ENCODE measurements at places on chromosomes 16 and 17.
A peak's percentile ranks its signal among the peaks of the same experiment; 100 is the strongest.

DNA sequence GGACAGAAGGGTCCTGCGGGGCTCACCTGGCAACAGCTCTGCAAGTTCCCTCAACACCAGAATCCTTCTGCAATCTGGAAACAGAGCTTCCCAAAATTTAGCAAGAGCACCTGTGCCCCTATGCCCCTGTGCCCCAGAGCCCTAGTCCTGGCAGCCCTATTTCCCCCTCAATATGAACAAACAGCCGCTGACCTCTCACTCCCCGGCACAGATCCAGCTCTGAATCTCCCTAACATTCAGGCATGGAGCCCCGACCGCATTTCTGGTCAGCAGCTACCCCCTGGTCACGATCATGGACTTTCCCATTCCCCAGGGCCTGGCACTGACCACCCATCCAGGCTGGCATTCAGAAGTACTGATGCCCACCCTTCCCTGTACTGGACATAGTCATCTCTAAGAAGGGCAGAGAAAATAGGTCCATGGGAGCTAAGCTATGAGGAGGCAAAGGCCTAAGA is 110.8 kb upstream of the SMURF2 start:
- DNase-seq = no peak

DNA sequence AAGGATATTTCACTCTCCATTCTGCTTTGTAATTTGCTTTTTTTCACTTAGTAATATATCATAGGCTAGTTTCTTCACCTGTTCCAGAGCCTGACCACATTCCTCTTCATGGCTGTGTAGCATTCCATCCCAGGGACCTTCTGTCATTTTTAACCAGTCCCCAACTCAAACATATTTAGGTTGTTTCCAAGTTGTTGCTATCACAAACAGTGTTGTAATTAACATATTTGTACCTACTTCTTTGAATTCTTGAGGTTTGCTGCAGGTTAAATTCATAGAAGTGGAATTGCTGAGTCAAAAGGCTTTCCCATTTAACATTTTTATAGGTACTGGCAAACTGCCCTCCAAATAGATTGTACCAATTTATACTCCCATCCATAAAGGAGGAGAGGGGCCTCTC is 65.1 kb upstream of the MED9 start:
- DNase-seq = no peak

- DNase-seq = no peak
Observed at GRCh38 chr17:14301279-14302090, 604 bp downstream of the HS3ST3B1 start.

GRCh38 chr17:57379237-57379894 is 123.0 kb downstream of the MSI2 start:
- no peak for DNase-seq

DNA sequence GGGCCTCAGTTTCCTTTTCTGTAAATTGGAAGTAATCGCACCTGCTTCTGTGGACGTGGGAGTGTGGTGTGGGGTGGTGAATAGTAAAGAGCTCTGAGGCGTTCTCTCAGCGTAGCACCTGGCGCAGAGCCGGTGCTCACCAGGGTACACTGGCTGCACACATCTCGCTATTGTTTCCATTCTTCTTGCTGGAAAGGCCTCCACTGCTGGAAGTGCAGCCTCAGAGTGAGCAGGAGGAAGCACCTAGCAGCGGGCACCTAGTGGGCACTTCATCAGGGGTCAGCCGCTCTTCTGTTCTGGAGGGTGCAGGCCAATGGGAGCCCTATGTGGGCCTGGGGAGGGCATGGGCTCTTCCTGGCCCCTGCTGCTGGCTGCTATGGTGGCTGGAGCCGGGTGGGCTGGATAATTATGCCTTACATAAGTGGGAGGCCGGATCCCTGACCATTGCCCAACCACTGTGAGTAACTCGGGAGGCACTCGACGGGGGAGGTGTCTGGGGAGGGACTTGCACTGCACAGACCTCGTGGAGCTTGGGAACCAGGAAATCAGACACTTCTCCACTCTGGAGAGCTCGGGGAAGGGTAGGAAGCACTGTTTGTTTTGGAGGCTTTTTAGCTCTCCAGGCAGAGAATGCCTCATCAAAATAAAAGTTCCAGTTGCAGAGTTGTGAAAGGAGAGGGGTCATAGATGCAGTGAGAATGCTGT is 1.7 kb downstream of the MAP2K3 start:
- no peak for DNase-seq

DNA sequence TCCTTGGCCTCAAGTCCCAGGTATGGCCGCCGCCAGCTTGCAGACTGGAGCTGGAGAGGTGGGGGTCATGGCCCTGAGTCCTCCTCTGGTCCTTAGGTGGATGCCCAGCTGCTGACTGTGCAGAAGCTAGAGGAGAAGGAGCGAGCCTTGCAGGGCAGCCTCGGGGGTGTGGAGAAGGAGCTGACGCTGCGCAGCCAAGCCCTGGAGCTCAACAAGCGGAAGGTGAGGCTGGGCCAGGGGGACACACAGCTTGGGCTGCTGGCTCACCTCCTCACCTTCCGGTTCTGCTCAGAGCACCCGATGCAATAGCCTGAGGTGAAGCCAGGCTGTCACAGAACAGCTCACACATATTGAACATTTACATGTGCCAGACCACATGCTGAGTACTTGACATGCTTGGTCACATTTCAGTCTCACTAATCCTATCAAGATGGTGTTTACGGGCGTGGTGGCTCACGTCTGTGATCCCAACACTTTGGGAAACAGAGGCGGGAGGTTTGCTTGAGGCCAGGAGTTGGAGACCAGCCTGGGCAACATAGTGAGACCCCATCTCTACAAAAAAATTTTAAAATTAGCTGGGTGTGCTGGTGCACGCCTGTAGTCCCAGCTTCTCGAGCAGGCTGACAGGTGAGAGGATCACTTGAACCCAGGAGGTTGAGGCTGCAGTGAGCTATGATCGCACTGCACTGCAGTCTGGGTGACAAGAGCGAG is 7.4 kb downstream of the RNF40 start:
- no peak for DNase-seq

- no peak for DNase-seq
Observed at GRCh38 chr16:4075534-4075933, 40.7 kb downstream of the ADCY9 start.

GRCh38 chr16:10121897-10122425 is 60.3 kb downstream of the GRIN2A start:
- no peak for DNase-seq

GRCh38 chr17:72898725-72899124 is 193.8 kb downstream of the SLC39A11 start:
- no peak for DNase-seq

DNA sequence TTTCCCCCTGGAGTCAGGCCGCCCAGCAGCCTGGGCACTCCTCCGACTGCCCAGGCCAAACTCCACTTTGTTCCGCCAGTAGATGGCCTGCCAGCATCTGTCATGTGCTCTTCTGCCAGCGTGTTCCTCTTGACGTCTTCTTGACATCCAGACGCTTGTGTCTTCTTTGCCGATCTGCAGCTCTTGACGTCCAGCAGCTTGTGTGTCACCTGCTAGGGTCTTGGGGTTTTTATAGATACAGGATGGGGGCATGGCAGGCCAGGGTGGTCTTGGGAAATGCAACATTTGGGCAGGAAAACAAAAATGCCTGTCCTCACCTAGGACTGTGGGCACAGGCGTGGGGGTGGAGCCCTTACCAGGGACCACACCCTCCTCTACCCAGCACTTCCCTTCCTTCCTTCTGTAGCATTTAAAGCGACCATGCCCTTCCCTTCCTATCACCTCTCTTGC is 88.7 kb downstream of the BMERB1 start:
- DNase-seq = peak; percentile 58

- no peak for DNase-seq
Observed at GRCh38 chr17:41724476-41725050, 9.9 kb downstream of the HAP1 start.

GRCh38 chr16:9203956-9204355 is 112.5 kb downstream of the HAPSTR1 start:
- no peak for DNase-seq

DNA sequence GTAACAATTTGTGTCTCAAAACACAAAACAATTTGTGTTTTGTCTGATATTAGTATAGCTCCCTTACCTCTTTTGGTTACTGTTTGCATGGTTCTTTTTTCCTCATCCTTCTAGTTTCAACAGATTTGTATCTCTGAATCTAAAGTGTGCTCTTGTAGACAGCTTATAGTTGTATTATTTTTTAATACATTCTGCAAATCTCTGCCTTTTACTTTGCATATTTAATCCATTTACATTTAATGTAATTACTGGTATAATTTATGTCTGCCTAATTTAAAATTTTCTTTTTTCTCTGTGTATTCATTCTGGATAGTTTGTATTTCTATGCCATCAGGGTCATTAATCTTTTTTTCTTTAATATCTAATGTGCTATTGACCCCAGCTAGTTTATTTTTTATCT is 9.9 kb upstream of the GNAO1 start:
- DNase-seq = no peak

DNA sequence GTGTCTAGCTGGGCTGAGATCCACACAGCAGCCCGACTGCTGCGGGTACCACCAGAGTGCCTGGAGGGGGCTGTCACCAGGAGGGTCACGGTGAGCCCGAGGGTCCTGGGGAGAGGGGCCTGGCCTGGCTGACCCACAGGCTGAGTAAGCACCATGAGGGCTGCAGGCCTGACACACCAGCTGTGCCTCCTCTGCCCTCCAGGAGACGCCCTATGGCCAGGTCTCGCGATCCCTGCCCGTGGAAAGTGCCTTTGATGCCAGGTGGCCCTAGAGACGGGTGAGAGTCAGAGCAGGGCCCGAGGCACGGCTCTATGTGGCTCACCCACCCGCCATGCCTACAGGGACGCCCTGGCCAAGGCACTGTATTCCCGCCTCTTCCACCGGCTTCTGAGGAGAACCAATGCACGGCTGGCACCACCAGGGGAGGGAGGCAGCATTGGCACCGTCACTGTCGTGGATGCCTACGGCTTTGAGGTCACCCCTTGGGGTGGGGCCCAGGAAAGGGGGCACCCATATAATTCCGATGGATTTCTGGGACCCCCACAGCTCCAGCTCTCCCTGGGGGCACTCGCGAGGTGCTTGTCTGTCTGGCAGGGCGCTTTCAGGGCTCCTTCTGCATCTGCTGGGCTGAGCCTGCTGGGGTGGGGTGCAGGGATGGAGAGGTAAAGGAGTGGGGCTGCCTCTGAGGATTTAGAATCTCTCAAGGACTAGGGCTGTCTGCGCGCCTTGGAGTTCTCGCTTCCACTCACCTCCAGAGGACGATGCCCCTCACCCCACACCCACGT is 7.1 kb downstream of the MYO15B start:
- DNase-seq = no peak

- no peak for DNase-seq
Observed at GRCh38 chr16:85061566-85061965, 34.0 kb downstream of the KIAA0513 start.

DNA sequence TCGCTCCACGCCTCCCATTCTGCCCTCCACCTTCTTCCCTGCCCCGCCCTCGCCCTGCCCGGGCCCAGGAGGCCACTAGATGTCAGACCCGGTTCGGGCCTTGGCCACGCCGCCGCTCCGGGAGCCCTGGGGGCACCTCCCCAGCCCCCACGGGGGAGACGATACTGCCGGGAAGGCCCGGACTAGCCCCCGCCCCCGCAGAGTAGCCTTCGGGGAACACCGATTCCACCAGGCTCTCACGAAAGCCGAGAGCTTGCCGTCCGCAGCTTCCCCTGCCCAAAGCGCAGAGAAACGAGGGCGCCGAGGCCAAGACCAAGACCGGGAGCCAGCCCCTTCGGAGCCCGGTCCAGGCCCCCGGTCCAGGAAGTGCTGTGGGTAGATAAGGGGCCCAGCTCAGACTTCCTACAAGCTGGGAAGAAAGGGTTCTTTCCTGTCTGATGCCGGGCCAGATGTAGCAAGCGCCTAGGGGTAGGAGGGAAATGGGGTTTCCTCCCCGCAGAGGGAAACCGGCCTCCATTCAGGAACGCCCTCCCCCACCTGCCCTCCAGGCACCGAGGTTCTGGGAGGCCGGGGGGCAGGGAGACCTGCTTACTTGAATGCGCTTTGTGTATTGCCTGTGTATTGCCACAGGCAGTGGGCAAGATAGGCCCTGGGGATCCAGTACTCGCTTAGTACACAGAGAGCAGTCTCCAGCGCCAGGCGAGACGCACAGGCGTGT is 806 bp upstream of the CYB561 start:
- DNase-seq = no peak

- DNase-seq = no peak
Observed at GRCh38 chr16:56824331-56824730, 40.7 kb upstream of the SLC12A3 start.

- no peak for DNase-seq
Observed at GRCh38 chr17:79577485-79578187, 33.2 kb downstream of the RBFOX3 start.

DNA sequence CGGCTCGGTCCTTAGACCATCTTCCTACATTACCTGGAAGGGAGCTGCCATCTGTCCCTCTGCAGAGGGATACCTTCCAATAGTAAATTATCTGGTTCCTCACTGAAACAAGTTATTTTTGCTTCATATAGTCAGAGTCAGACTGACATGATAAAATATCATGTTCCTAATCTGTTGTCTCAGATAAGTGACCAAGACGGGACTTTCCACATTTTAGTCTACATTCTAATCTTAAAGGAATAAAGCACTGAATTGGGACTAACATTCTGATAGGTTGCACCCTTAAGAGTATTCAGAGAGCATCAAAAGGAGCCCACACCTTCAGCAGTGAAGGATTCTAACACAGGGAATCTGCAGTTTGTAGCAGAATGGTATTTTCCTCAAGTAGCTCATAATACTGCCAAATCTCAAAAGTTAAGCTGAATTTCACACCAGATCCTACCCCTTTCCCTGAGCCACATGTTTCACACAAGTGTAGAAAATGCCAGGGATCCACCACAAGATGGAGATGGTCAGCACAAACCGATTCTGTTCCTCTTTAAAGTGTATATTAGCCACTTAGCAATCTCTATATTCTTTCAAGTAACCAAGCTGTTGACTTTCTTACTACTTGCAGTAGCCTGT is 13.4 kb downstream of the GINS2 start:
- no peak for DNase-seq

GRCh38 chr17:19714542-19715411 is 1.6 kb downstream of the SLC47A2 start:
- no peak for DNase-seq

GRCh38 chr17:79786930-79787643 is 9.1 kb downstream of the CBX2 start:
- no peak for DNase-seq

DNA sequence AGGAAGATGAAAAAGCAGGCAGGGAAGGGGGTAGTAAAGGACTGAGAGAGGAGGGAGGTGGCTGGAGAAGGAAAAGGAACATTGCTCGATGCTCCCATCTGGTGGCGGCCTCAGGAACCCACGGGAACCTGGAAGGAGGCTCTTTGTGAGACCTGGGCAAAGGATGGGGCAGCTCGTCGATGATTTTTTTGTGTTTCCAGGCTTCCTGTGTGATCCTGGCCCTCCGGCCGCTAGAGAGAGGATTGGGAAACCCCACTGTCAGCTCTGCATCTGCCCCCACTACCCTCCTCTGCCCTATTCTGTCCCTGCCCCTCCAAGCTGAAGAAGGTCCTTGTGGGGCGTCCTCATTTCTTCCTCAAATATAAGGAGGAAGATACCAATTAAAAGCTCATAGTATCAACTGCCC is 6.6 kb downstream of the WFIKKN2 start:
- DNase-seq = peak; percentile 70

Data from nucleus accumbens (tissue), 56 donors.